ENCODE measurements at places on chromosomes 2 and 18.

DNA sequence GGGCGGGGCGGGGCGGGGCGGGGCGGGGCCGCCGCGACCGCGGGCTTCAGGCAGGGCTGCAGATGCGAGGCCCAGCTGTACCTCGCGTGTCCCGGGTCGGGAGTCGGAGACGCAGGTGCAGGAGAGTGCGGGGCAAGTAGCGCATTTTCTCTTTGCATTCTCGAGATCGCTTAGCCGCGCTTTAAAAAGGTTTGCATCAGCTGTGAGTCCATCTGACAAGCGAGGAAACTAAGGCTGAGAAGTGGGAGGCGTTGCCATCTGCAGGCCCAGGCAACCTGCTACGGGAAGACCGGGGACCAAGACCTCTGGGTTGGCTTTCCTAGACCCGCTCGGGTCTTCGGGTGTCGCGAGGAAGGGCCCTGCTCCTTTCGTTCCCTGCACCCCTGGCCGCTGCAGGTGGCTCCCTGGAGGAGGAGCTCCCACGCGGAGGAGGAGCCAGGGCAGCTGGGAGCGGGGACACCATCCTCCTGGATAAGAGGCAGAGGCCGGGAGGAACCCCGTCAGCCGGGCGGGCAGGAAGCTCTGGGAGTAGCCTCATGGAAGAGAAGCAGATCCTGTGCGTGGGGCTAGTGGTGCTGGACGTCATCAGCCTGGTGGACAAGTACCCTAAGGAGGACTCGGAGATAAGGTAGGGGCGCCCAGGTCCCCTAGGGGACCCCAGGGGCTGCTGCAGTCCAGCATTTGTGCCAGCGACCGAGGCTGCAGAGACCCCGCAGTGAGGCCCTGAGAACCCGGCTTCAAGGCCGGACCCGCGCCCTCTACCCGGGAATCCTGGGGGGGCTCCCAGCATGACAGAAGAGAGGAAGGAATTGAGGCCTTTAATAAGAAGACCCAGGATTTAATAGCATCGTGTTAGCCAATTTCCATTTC, at the start of gene KHK:
TSS of gene KHK (plus strand) at position 49 of the 870 bp plus-strand sequence. CDS start at position 537, 488 bp downstream.
- peak; percentile 52 for DNase-seq

DNA sequence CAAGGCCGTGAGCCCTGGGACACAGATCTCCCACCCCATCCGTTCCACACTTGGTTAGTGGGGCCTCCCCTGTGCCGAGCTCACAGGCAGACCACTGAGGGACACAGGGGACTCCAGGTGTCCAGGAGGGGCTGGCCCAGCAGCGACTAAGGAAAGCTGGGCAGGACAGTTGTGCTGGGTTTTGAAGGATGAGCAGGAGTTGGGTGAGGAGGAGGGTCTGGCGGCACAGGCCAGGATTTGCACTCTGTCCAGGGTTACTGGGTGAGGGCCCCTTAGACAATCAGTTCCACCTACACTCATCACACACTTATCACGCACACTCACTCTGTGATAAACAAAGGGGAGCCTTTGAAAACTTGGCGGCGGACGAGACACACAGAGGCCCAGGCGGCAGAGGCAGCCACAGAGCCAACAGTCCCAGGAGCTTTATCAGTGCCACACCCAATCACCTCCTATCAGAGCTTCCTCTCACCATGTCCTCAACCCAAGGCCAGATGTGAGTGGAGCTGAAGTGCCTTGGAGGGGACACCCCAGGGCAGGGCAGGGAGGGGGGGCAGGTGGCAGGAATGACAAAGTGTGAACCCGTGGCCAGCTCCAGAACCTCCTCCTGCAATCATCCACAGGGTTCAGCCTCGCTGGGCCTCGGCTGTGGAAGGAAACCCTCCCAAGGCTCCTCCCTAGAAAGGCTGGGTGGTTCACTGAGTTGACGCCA, 26.6 kb downstream of the BIN1 start:
- DNase-seq: peak; percentile 16

GRCh38 chr2:119703526-119703925, 24.5 kb downstream of the TMEM177 start:
- DNase-seq: no peak

- no peak for DNase-seq
Measured at GRCh38 chr2:117436697-117437096, 377.8 kb upstream of the DDX18 start.

DNA sequence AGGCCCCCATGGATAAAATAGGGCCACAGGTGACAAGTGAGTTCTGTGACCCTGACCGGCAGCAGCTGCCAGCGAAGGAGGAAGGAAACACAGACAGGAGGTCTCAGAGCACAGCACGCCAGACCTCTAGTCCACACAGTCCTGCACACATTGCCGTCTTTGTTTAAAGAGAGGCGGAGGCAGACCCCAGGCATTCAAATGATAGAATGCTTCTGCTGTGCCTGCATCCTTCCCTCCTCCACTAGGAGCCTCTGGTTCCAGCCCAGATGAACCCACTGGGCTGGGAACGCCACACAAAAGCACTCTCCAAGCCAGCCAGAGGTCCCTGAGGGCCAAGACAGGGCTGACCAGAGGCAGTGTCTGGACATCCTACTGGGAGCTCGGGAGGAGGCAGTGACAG, 118.7 kb downstream of the KLHL29 start:
- no peak for DNase-seq

- no peak for DNase-seq
Measured at GRCh38 chr2:226647621-226648518, 151.8 kb downstream of the IRS1 start.

DNA sequence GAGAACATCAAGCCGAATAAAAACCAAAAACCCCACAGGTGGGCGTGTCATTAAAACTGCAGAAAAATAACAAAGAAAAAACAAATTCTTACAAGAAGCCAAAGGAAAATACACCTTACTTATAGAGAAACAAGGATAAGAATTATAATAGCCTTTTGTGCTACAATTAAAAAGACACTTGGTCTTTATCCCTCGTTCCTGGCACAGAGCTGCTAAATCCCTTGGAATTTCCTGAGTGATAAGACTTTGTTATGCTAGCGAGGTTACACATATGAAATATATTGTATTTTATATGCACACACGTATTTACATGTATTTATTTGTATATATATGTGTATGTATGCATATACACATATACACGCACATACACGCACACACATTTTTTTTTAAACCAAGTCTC, 325.3 kb upstream of the TFPI start:
- DNase-seq: no peak

DNA sequence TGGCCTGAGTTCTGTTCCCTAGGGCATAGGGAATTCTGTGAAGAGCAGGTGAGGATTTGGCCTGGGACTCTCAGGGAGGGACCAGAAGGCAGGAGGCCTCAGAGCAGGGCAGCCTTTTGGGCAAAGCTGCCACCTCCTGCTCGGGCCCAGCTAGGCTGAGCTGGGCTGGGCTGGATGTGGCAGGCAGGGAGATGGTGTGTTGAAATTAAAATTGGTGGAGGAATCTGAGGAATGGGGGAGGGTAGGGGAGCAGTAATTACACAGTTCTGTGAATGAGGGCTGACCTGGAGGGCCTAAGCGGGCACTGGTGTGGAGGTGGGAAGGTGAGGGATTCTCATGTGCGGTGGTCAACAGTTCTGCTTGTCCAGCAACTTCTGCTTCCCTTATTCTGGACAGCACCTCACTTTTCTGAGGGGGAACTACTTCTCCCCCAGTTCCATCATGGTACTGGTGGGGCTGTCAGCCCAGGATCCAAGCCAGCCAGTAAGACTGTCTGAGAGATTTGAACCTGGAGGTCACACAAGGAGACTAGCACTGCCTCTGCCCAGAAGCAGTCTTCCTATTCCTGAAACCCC, 22.0 kb upstream of the ASPRV1 start:
- DNase-seq: no peak

DNA sequence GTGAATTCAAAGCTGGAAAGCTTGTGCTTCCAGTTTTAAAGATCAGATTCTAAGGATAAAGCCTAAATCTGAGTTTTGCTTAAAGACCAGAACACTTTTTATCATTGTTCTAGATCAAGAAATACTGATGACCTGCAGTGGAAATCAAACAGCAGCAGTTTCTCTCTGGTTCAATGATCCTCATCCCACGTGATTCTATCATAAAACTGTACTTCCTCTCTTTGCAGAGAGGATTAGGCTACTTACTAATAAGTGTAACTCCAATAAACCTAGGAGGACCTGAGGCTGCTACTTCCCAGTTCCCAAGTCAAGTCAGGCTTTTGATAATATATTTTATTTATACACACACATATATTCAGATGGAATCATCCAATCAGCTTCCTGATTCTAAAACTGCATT, 81.9 kb downstream of the TCF4 start:
- DNase-seq: no peak

GRCh38 chr2:111072220-111072871, 48.4 kb upstream of the BCL2L11 start:
- no peak for DNase-seq

DNA sequence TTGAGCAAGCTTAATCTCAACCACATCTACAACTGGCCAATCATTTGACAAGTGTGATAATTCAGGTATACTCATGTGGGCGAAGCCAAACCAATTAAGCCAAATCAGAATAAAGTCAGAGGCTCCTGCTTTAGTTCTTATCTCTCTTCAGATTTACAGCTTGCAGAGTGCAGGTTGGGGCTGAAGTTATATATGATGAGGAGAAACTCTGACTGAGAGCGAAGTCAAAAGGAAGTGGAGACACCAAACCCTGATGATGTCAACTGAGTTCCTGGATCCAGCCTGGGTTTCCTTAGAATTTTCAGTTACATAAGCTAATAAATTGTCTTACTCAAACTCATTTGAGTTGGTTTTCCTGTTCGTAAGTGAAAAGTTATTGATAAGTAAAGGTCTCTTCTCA, 73.9 kb downstream of the ASXL2 start:
- no peak for DNase-seq

GRCh38 chr18:52426041-52426440, 86.0 kb downstream of the DCC start:
- DNase-seq: no peak

- no peak for DNase-seq
Measured at GRCh38 chr2:171807119-171807518, 86.9 kb downstream of the SLC25A12 start.

- no peak for DNase-seq
Measured at GRCh38 chr2:104834431-104835153, 19.3 kb upstream of the POU3F3 start.

- DNase-seq: peak; percentile 66
Measured at GRCh38 chr2:201151127-201151981, 31.6 kb upstream of the CASP10 start.

DNA sequence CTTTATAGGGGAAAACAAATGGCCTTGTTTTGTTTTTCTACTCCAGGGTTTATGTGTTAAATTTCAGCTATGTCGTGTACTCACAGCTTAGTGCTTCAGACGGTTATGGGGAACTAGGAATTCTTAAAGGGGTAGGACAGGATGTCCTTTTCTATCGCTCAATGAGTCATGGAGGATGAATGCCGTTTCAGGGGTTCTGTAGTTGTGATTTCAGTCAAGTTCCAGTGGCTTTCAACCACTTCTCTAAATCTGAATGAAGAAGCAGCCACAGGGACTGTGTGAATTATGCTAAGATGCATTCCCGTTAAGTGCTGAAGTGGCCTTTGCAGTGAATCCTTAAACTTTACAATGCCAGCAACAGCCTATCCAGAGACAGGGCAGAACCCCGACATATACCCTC, 1231.7 kb upstream of the ZEB2 start:
- no peak for DNase-seq

- DNase-seq: no peak
Measured at GRCh38 chr2:200786826-200787225, 24.9 kb upstream of the BZW1 start.

- DNase-seq: no peak
Measured at GRCh38 chr18:10153924-10154752, 240.3 kb downstream of the VAPA start.

Measured in HT-29 (cell line).